T-helper 2 cell (primary cell): ENCODE measurements at places on chromosomes 4 and X.

DNA sequence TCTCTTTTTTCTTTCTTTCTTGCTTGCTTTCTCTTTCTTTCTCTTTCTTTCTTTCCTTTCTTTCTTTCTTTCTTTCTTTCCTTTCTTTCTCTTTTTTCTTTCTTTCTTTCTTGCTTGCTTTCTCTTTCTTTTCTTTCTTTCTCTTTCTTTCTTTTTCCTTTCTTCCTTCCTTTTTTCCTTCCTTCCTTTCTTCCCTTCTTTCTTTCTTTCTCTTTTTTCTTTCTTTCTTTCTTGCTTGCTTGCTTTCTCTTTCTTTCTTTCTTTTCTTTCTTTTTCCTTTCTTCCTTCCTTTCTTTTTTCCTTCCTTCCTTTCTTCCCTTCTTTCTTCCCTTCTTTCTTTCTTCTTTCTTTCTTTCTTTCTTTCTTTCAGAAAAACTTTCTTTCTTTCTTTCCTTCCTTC, 108.1 kb upstream of the SHOX start:
- DNase-seq = no peak

DNA sequence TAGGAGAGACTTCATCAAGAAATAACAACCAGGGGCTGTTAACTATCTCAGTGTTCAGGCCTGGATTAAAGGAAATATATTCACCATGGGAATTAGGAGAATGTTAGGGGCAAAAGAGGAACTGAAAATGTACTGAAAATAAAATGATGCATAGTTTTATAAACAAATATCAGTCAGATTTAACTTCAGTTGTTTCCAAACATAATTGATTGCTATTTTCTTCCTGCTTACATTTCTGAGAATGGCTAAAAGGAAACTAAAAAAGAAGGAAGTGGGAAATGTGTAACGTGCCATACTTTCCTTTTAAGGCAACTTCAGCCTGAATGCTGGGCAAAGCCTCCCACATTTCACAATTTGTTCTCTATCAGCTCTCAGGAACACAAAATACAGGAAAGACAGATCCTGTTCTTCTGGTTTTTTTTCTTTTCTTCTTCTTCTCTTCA, 178.1 kb downstream of the MAML3 start:
- DNase-seq = no peak

- DNase-seq = no peak
Observed at GRCh38 chr4:118850488-118851173, 14.7 kb upstream of the SEC24D start.

DNA sequence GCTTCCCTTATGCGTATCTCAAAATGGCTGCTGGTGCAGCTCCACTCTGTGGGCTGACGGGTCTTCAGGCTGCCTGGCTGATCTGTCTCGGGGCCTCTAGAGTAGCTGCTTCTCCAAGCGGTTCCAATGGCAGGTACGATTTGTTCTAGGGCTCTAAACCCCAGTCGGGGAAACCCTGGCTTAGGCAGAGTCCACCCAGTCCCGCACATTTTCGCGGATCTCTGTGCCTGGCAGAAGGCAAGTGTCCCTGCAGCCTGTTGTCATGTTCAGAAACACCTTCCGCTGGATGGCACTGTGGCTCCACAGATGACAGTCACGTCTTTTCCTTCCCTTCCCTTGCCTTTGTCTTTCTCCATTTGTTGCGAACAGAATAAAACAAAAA, 54.4 kb downstream of the NBDY start:
- DNase-seq = no peak

DNA sequence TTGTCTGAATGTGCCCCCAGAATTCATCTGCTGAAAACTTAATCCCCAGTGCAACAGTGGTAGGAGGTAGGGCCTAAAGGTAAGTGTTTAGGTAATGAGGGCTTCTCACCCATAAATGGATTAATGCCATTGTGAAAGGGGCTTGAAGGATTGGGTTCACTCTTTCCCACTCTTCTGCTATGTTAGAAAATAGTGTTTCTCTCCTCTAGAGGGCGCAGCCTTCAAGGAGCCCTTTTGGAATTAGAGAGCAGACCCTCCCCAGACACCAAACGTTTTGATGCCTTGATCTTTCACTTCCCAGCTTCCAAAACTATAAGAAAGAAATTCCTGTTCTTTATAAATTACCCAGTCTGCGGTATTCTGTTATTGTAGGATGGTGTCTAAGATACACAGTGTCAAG, 706.4 kb downstream of the SMARCA1 start:
- DNase-seq = no peak

DNA sequence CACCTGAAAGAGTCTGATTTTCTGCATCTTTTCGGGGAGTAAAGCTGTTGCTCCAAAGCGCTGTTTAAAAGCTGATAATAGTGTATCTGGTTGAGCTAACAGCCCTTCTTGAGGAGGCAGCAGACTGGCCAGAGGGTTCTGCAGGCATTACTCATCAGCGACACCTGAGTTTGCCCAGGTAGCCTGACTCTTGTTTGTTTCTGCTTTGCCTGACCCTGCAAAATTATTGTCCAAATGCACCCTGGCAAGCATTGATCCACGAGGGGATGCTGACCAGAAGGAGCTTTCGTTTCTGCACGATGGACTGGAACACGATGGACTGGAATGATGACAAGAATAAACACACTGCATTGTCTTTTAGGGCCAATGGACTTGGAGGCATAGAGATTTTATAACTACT, 6.2 kb downstream of the CD99 start:
- no peak for DNase-seq

DNA sequence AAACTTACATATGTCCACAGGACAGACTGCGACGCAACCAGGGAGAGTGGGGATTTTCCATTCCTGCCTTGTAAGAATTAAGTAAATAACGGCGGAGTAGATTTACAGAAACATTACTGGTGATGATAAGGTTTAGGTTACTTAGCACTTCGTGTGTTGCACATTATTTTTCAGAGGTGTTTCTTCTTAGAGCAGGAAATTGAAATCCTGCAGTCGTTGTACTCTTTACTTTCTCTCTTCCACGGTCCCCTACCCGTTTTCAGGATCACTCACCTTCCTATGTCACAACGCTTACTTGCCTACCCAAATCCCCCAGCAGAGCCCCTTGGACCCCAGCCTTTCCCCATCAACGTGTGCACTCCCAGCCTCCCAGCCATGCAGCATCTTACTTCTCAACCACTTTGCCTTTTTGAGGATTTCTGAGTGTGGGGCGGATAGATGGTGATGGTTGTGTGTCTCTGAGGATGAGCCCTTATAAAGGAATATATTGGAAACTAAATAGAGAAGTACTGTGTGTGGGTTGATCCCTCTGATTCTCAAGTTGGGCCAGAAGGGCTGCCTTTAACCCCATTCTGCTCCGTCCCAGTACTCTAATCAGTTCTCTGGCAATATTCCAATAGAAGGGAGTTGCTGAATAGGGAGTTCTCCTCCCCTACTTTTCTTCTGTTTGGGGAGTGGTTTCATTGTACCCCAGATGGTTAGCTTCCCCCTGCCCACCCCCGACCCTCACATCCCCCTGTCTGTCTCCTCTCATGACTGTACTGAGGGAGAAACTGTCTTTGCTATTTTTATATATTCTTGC, 1.6 kb downstream of the MID2 start:
- no peak for DNase-seq

- no peak for DNase-seq
Observed at GRCh38 chr4:36133658-36134057, 110.7 kb downstream of the ARAP2 start.
